NCI-H460 (cell line): ENCODE measurements at places on chromosomes 11 and 22. TPM values are rescaled to one million over a fixed set of nuclear protein-coding genes. Genes with fewer than 3 reads are reported as not detected.

DNA sequence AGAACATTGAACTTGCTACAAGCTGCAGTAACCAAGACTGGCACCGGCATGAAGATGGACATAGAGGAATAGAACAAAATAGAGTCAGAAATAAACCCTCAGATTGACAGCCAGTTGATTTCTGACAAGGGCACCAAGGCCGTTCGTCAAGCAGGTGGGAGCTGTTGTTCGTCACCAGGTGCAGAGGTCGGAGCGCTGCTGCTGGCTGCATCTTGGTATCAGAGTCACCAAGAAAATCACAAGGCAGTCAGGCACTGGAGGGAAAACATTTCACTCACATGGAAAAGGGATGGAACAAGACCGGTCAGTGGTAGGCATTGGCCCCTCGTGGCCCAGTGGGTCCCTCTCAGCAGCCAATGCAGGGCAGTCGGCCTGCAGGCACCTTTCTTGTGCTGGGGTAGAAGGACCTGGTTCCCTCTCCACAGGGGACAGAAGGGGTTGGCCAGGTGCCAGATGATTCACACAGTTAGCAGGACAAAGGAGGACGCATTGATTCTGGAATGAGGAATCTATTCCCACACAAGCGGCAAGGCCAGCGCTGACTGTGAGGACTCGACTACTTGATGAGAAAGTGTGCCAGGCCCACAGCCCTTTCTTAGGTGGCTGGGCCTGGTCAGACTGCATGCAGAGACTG is 115.8 kb upstream of the FGF3 start:
- no peak for DNase-seq

DNA sequence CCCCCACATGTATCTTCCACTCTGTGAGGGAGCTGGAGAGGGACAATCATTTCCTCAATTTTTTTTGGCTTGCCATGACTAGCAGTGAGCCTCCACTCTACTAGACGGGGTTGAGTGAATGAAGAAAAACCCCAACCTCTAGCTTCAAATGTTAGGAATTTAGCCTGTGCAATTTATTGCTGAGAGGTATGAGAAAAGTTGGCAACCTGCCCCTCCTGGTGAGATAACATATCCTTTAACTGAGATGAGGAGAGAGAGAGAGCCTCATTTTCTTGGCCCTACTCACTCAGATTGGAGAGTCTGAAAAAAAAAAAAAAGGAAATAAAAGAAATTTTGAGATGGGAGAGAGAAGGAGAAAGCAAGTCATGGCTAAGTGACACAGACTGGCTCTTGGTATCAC is 218.2 kb upstream of the CARD18 start:
- no peak for DNase-seq

ZNF280B gene
- 3.1 and 3.9 TPM in 2 replicates for total RNA-seq

ACTN3 gene
- total RNA-seq = not detected in 2 replicates
